ENCODE measurements at places on chromosomes 16 and 17.

- DNase-seq: no peak
Observed at GRCh38 chr16:82242201-82242600, 72.2 kb upstream of the MPHOSPH6 start.

GRCh38 chr17:51817117-51817516 lies 341.4 kb downstream of the CA10 start:
- DNase-seq: no peak

DNA sequence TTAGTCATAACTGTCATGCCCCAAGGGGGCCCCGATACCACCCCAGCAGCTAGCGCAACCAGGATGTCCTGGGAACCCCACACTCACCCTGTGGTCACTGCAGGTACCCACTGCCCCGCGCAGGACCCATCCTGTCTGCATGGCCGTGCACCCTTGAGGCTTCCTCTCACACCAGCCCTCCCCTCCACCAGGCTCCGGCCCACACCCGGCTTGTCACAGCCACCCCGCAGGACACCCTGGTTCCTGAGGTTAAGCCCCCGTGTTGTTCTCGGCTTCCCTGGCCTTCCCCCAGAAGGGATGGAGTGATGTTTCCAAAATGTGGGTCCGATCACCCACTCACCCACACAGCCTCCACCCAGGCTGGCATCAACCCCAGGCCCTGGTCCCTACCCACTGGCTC lies 7.5 kb downstream of the DNASE1L2 start:
- no peak for DNase-seq

DNA sequence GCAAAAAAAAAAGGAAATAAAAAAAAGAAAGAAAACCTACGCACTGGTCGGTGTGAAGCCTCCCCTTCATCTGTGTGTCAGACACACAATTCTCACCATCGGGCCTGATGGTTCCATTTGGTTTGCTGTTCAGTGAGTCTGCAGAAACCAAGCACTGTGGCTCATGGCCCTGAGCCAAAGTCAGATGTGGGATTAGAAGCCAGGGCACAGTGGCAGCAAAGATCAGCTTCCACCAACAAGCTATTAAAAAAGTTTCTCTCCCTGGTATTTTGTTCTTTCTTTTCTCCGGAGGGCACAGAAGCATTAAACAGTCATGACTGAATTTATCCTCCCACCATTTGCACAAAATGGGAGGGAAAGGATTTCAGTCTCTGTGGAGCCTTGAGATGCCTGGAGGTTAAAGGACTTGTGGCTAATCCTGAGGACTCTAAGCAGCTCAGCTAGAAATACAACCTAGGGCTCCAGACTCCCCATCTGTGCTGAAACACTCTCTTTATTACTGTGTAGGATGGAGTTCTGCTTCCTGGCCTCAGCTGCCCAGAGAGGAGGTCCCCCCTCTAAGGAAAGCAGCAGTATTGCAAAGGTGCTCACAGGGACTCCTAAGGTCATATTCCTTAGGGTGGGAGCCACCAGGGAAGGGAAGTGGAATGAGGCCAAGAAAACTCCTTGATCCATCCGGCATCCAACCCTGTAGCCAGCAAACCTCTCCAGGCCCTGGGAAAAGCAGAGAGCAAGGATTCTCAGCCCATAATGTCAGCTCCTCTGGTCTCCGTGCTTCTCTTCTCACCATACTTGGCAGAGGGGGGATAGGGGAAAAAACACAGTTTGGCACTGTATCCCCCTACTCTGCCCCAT lies 28.2 kb downstream of the SLC39A11 start:
- DNase-seq: no peak
